Breast epithelium (tissue), 4 donors: ENCODE measurements at places on chromosomes 2 and 18.

GRCh38 chr2:179410552-179411356 is 146.1 kb upstream of the SESTD1 start:
- no peak for DNase-seq

- no peak for DNase-seq
Observed at GRCh38 chr2:129896226-129897100, 83.0 kb upstream of the RAB6C start.

DNA sequence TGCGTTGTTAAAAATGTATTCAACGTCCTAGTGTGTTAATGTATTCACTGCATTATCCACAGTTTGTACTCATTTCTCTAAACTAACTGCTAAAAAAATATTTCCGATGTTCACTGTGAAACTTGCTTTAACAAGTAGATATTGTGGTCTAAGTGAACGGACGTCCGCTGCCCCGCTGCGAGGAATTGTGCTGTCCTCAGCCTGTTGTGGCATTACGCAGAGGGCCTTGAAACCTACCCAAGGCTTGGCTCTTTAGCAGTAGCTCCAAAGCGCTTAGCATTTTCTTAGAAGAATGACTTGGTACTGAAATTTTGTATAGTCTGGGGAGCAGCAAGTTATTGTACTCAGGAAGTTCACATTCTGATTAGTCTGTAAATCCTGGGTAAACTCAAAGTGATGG is 136.5 kb upstream of the SP5 start:
- DNase-seq = no peak

DNA sequence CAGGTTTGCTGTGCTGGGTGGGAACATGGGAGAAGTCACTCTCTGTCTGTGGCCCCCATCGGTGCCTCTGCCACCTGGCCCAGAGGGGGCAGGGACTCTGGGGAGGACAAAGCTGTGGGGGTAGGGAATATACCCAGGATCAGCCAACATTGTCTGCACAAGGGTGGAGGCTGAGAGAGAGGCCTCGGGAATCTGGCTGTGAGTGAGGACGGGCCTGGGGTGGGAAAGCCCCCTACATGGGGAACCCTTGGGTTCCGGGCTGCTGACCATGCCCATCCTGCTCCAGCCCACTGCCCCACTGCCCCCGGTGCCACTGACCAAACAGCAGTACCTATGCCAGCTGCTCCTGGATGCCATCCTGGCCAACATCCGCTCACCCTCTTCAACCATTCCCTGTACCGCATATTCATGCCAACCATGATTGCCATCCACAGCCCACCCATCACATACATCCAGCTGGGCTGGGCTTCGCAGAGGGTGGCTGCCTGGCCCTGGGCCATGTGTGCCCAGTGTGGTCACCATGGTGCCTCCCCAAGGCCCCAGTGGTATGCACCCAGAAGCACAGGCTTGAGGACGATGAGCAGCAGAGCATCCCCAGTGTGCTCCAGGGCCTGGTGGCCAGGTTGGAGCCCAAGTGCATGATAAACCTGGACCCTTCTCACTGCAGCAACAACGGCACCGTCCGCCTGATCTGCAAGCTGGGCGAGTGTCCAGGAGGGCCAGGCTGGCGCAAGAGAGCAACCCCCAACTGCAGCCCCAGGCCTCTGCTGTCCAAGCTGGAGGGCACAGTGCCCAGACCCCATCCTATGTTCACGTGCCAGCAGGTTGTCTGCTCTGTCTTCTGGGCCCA is 6.9 kb upstream of the POTEF start:
- DNase-seq = no peak

DNA sequence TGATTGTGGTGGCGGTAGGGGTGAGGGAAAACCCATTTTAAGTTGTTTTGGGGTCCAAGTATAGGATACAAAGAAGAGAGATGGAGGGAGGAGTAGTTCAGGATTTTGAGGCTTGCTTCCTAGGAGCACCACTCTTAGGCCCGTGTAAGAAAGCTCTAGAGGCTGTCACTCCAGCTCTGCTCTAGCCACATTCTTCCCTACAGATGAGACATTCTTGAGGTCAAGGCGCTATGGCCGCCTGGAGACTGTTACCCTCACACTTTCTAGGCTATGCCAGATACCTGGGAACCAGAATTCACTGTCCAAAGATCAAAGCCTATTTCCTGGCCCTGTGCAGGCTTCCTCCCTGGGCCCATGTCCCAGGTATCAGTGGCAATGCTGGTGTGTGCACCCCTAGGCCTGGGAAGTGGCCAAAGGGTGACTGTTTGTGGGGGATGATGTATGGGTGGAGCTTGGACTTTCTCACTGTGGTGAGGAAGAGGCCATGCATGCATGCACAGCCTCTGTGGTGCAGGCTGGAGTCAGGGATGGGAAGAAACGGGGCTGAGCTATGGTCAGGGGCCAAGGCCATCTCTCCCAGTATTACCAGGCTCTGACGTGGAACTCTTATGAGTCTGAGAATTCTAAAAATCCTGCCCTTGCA is 7.0 kb upstream of the TTL start:
- DNase-seq = no peak

- no peak for DNase-seq
Observed at GRCh38 chr2:36128359-36128758, 227.2 kb upstream of the CRIM1 start.

DNA sequence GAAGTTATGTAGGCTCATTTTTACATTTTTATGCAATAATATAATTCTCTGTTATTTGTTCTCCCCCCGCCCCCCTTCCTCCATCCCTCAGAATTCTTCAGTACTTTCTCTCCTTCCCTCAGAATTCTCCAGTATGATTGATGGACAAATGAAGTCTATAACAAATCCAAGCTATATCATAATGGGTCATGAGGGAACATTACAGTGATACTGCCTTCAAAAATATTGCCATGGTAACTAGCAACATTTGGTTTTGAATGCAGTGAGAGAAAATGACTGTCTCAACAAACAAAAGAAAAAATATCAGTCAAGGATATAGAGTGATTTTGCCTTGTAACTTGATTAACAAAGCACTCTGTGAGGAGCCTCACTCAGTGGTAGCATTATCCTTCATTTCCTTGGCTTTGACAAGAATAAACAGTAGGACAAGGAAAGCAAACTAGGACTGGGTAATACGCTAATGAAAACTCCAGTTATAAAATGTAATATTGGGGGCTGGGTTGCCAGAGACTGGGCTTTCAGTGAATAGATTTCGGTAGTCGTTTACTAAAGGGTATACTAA is 392.9 kb upstream of the CRIM1 start:
- DNase-seq = no peak

DNA sequence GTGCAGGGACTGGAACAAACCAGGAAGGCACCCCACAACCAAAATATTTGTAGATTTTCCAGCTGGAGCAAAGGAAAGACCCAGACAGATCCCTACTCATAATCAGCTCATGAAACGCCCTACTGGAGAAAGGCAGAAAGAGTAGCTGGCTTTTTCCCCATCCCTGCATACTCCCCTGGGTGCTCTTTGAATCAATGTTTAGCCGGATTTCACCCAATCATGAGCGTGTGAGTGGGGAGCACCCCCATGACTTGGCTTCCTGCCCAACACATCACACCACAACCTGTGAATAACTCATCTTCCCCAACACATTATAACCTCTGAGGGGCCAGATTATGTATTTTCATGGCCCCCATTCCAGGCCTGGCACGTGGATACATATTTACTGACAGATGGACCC is 35.1 kb upstream of the SLC14A1 start:
- no peak for DNase-seq

GRCh38 chr2:216192931-216193330 is 83.8 kb downstream of the XRCC5 start:
- DNase-seq = no peak

GRCh38 chr2:205665791-205666190 is 16.5 kb upstream of the NRP2 start:
- DNase-seq = no peak

DNA sequence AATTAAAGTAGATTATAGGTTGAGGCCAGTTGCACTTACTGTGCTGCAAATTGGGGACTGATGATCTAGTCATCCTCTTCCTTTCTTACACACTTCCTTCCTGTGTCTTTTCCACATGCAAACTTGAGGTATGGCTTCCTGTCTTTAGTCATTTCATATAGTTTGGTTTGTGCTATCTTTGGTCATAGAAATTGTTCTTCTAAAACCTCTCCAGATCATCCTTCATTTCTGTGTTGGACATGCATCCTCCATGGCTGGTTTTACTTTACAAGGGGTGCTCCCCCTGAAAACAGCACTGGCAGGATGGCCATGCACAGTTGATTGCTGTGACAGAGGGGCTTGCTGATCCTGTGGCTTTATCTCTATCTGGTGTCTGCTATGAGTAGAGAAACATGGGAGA is 36.5 kb downstream of the MGAT5 start:
- DNase-seq = no peak

GRCh38 chr2:42193722-42194187 is 24.6 kb downstream of the EML4 start:
- DNase-seq = no peak

DNA sequence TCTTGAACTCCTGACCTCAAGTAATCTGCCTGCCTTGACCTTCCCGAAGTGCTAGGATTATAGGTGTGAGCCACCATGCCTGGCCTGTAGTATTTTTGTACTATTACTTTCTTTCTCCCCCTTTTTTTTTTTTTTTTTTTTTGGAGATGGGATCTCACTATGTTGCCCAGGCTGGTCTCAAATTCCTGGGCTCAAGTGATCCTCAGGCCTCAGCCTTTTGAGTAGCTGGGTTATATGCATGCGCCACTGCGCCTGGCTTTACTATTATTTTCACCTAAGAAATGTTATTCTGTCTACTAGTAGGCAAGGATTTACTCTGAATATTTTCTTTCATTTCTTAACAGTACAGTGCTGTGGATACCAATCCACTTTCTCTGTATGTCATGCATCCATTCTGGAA is 17.4 kb upstream of the ADGRF3 start:
- no peak for DNase-seq

GRCh38 chr18:75070625-75071483 is 138.1 kb downstream of the PTGR3 start:
- DNase-seq = peak; percentile 30

DNA sequence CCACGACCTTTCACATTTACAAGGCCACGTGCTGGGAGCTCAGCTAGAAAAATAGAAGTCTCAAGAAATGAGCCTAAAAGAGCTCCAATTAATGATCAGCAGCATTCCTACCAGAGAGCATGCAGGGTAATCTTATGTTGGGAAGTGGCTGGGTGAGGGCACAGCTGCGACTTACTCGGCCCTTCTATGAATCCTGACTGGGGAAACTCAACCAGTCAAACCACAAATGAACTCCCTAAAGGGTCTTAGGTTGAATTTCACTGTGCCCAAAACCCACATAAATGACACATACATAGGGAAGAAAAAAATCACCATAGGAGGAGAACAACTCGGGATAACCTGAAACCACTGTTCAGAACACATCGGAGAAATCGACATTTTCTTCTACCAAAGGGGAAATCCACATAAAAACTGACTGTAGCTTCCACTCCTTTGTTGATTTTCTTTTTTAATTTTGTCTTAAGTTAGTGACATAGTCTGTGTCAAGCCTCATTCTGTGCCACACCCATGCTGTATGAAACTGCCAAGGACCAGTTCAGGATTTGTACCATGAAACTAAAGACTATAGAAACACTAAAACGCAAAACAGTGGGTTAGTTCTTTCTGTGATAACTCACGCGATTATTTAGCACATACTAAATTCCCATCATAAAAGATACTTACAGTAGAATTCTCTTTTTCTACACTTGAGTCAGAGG is 54.7 kb downstream of the UXS1 start:
- no peak for DNase-seq

GRCh38 chr18:64592246-64592645 is 443.4 kb upstream of the LINC00305 start:
- no peak for DNase-seq

DNA sequence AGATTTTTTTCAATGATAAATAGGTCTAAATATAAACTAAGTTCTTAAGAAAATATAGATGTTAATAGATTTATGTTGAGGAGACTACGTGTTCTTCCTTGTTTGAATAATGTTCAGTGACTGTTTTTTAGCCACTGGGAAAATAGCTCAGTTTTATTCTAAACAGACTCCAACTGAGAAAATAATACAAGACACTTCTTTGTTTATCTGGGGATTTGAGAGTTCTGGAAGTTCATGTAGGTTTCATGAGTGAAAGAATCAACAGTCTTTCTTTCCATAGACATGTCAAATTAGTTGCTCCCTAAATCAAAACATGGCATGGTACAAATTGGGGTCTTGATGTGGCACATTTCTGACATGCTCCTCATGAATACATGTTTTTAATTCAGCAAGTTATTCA is 177.7 kb downstream of the MREG start:
- DNase-seq = no peak

DNA sequence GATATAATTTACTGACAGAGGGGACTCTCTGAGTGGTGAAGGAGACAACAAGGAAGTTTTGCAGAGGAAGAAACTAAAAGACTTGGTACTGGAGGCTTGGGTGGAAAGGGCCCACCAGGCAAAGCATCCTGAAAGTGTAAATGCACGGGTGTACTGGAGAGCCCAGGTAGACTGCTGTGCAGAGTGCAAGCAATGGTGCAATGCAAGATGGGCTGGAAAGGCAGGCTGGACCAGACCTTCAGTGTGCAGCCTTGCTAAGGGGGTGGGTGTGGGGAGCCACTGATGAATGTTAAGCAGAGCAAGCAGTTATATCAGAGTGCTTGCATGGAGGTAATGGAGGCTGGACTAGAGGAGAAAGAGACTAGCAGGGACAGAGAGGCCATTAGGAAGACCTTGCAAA is 10.7 kb downstream of the C2orf74 start:
- DNase-seq = no peak

DNA sequence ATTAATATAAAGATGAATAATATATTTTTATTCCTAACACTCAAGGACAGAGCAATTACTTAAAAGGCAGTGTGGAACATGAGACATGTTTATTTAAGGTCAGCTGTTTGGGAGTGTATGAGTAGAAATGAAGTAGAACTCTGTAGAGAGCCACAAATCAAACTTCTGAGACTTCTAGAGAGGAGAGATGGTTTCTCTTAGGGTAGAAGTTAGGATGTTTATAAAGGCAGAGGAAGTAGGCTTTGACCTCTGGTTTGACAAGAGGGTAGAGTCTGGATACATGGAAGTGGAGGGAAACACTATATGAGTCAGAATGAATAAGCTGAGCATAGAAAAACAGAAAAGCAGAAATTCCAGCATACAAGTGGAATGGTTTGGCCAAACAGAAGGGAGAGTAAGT is 262.1 kb upstream of the KLHL14 start:
- DNase-seq = no peak

DNA sequence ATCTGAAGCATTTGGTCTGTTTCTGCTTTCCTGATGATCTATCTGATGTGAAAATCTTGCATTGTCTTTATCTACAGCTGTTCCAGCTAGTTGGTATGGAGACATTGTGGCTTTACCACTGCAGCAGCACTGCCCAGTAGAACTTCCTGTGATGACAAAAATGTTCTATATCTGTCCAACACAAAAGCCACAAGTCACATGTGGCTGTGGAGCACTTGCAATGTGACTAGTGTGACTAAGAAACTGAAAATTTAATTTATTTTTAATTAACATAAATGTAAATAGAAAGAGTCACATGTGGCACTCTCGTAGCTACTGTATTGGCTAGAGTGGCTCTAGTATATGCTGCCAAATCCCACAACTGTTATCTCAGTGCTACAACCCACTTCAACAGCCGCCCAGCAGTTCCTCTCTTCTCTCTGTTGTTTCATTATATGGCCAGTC is 425.7 kb downstream of the SETBP1 start:
- no peak for DNase-seq

GRCh38 chr2:187862715-187863114 is 308.5 kb upstream of the TFPI start:
- DNase-seq = no peak
